Memory B cell (primary cell): ENCODE measurements at places on chromosomes 2 and 18.

- no peaks in the 10 kb centered on the region for H3K36me3 ChIP-seq
- no peak overlapping the region for H3K4me3 ChIP-seq
- H3K27ac ChIP-seq: no peak overlapping the region
- no peak for DNase-seq
Observed at GRCh38 chr2:69366-70344, 23.4 kb upstream of the FAM110C start.

DNA sequence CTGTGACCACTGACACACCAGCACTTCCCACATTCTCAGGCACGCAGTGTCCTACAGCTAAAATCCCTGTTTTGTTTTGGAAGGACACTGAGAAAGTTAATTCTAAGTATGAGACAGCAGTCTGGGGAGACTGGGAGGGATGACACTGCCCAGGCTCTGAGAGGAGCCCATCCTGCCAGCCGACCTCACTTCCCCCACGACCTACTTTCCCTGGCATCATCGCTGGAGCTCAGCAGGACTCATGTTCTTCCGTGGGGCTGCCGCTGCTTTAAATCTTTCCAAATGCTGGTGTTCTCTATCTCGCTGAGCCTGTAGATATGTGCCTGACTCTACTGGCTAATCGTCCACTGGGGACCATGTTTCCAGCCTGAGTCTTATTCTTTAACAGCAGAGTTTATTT is 68.8 kb upstream of the TMEM200C start:
- peaks cover 6% of the 10 kb centered on the region for H3K27me3 ChIP-seq
- no peak for DNase-seq
- H3K27ac ChIP-seq: no peak overlapping the region
- no peaks in the 10 kb centered on the region for H3K4me1 ChIP-seq

DNA sequence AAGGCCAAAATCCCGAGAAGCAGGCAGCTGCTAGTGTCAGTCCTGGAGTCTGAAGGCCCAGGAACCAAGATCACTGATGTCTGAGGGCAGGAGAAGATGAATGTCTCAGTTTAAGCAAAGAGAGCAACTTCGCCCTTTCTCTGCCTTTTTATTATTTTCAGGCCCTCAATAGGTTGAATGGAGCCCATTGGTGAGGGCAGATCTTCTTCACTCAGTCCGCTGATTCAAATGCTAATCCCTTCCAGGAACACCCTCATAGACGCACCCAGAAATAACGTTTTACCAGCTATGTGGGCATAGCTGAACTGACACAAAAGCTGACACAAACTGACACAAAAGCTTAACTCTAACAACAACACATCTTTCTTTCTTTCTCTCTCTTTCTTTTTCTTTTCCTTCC is 78.0 kb upstream of the KCNJ3 start:
- no peaks in the 10 kb centered on the region for H3K27me3 ChIP-seq
- no peak overlapping the region for H3K27ac ChIP-seq
- H3K4me1 ChIP-seq: no peaks in the 10 kb centered on the region
- H3K36me3 ChIP-seq: no peaks in the 10 kb centered on the region
- H3K4me3 ChIP-seq: no peak overlapping the region

DNA sequence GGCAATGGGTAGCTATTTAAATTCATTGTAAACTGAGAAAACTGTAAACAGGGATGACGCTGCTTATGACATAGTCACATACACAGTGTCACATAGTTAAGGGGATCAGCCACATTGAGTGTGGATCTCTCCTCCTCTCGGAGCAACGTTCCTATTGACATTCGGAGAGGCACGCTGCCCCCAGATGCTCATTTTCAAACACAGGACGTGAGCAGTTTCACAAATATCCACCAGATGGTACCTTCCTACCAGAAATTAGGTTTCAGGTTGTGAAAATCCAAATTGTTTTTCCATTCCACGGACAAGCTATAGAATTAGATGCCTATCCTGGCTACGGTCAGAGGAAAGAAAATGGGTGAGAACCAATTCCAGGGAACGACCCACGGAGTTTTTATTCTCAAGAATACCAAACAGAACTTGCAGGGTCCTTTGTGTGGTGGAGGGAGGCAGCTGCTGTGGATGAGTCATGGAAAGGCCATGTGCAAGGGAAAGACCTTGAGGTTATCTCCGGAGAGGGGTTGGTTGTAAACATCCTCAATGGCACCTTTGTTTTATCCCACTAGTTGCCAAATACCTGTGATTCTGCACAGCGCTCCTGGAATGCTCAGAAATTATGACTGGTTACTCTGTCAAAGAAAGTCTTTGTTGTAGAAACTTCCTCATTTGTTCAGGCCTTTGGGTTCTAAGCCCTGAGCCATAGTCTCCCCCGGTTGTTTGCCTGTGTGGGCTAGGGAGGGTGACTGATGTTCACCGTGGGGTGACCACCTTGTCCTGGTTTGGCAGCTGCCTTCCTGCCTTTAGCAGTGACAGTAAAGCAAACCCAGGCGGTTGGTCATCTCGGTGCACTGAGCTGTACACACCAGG is 88.0 kb downstream of the ACTR3 start:
- no peak for DNase-seq
- peaks cover 9% of the 10 kb centered on the region for H3K4me1 ChIP-seq

GRCh38 chr18:22494771-22495170 is 77.1 kb upstream of the CTAGE1 start:
- no peaks in the 10 kb centered on the region for H3K27me3 ChIP-seq
- no peak for DNase-seq
- no peak overlapping the region for H3K27ac ChIP-seq
- H3K36me3 ChIP-seq: no peaks in the 10 kb centered on the region
- H3K4me3 ChIP-seq: no peak overlapping the region
